ENCODE measurements at places on chromosomes 6 and 20. TPM values are rescaled to one million over a fixed set of nuclear protein-coding genes. Genes with fewer than 3 reads are reported as not detected.

Gene GTSF1L
- total RNA-seq: not detected

Gene GJA1
- 120 TPM for total RNA-seq

Gene RTEL1
- total RNA-seq: 12.2 TPM

Gene UBD
- 0.66 TPM for total RNA-seq

Gene SLC2A10
- total RNA-seq: 90.1 TPM

Gene SUPT3H
- total RNA-seq: 15.1 TPM

Gene MEI4
- not detected for total RNA-seq

Gene INSM1
- total RNA-seq: not detected

Gene KIAA0408
- total RNA-seq: 3.8 TPM

Gene CDC25B
- 105 TPM for total RNA-seq

Gene BPIFA3
- total RNA-seq: not detected
